ENCODE measurements at places on chromosomes 11 and 22.

- no peak for DNase-seq
Observed at GRCh38 chr11:64400102-64400501, 41.1 kb downstream of the RPS6KA4 start.

- DNase-seq: no peak
Observed at GRCh38 chr22:49076300-49077035, 751.2 kb downstream of the BRD1 start.

DNA sequence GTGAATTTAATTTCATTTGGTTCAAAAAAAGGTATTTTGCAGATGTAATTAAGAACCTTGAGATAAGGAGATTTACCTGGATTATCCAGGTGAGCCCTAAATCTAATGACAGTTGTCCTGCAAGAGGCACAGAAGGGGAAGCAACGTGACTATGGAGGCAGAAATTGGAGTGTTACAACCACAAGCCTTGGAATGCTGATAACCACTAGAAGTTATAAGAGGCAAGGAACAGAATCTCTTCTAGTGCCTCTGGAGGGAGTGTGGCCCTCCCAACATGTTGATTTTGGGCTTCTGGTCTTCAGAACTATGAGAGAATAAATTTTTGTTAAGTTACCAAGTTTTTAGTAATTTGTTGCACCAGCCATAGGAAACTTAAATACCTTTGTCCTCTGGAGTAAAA, 32.8 kb downstream of the RRM1 start:
- no peak for DNase-seq

DNA sequence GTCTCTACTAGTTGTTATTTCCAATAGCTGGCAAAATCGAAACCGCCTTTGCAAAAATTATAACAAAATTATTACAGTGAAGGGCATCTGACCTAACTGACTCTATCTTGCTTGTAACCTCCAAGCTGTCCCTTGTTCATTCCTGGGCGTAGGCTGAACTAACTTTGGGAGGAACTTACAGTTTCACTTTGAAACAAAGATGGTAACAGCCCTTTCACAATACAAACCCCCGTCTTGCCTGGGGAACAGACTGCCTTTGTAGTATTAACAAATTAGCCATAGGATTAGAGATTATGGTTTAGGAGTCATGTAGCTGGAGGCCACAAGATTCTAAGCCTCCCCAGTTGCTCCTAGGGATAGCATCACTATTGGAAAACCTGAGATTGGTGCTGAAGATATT, 131.6 kb upstream of the HSD17B12 start:
- no peak for DNase-seq

DNA sequence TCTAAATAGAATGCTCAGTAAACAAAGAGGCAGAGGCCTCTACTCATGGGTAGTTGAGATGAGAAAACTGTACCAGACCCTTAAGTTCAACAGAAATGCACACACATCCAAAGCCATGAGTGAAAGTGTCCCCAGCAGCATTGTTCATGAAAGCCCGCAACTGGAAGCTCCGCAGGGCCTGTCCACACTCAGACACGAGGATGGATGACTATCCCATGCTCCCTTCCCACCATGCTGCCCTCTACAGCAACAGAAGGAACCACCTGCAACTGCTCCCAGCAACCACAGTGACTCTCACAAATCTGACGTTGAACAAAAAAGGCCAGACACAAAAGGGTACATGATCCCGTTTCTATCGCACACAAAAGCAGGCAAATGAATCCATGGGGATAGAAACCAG, 76.9 kb upstream of the ANO1 start:
- DNase-seq: no peak

DNA sequence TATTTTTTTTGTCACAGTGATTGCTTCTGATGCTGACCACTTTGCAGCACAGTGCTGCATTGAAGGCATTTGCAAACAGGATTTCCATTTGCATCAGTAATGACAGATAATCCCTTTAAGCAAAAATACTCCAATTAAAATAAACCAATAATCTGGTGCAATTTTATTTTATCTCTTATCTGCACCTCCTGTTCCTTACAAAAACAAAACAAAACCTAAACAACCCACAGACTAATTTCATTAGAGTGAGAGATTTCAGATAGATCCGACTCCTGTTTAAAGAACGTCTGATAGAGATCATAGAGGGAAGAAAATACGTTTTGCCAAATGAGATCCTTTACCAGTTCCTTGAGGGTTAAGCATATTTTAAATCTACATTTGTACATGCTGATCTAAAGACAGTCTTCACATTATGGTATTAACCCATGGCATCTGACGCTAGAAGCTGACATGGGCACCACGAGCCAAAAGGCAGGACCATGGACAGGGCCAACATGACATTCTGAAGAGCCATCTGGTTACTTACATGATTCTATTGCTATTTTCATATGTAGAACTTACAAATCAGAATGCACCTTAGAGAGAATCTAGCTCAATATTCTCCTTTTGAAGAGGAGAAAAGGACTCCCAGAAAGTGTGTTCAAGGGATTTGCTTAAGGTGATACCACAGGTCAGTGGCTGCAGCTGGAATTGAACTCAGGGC, 286.2 kb upstream of the NARS2 start:
- no peak for DNase-seq

DNA sequence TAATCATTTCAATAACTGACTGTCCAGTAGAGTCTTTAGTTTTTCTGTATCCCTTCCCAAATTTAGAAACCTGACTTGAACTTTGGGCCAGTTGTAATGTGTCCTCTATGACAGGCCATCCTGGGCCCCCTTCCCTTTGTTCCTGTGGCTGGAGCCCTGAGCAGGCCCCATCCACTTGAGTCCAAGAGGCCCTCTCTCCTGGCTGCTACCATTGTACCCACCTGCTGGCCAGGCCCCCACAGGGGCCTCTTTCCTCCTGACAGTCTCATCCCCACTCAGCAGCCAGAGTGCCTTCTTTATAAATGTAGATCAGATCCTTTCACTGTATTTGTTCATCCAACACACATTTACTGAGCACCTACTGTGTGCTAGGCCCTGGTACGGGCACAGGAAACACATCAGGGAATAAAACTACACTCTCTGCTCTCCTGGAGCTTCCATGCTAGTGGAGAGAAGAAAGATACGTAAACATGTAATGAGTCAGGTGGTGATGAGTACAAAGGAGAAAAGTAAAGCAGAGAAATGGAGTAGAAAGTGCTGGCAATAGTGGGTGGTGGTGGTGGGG, 2.7 kb upstream of the LRP5 start:
- DNase-seq: no peak

DNA sequence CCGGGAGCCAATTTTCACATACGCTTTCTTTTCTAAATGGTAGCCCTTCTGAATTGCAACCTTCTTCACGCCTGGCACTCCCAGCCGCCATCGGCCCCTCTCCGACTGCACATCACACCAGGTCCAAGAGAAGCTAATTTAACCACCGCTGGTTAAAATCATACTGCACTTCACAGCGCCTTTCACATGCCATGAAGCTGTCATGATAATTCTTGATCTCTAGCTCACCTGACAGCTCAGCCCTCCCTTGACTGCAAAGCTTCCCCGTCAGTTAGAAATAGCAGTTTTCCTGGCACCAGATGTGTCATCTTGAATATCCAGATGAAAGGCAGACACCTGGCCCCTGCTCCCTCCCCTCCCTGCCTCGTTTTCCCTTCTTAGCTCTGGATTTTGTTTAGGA, 101.4 kb downstream of the ARL14EP start:
- DNase-seq: no peak

All from GM19239 (cell line).